ENCODE measurements at places on chromosomes 7 and 10. TPM values are rescaled to one million over a fixed set of nuclear protein-coding genes. Genes with fewer than 3 reads are reported as not detected.

ASB15 gene
- total RNA-seq = not detected

DPYSL4 gene
- total RNA-seq = 5.7 TPM

OR6V1 gene
- total RNA-seq = not detected

PTPRN2 gene
- total RNA-seq = not detected

SFMBT2 gene
- total RNA-seq = 1.0 TPM

FRAT2 gene
- total RNA-seq = 3.9 TPM

SPDYE16 gene
- not detected for total RNA-seq

LEP gene
- not detected for total RNA-seq

TIMM23B gene
- 29.3 TPM for total RNA-seq

URGCP gene
- total RNA-seq = 23.2 TPM

All from placental pericyte (primary cell).